AG04450 (cell line): ENCODE measurements at places on chromosomes 13 and 19.

DNA sequence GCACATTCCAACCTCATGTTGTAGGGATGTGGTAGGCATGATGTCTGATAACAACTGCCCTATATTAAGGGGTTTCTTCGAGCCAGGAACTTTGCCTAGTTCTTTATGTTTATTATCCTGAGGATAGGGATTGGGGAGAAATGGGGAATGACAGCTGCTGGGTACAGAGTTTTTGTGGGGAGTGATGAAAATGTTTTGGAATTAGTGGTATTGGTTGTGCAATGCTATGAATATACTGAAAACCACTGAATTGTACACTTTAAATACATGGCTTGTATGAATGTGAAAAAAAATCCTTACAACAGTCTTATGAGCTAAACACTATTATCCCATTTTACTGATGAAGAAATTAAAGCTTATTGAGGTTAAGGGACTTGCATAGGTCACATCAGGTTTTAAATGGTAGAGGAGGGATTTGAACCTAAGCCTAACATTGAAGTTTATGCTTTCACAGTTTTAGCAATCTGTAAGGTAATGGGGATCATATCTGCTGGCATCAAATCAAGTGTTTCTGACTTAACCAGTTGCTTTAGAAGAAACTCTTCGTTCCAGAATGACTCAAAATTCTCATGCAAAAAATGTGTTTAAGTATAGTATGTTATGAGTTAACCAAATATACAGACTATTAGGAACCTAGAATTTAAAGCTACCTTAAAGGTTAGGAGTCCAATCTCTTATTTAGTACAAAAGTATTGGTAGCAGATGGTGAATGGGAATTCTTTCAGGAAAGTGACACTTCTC lies 61.4 kb downstream of the ERCC5 start:
- no peak for DNase-seq

DNA sequence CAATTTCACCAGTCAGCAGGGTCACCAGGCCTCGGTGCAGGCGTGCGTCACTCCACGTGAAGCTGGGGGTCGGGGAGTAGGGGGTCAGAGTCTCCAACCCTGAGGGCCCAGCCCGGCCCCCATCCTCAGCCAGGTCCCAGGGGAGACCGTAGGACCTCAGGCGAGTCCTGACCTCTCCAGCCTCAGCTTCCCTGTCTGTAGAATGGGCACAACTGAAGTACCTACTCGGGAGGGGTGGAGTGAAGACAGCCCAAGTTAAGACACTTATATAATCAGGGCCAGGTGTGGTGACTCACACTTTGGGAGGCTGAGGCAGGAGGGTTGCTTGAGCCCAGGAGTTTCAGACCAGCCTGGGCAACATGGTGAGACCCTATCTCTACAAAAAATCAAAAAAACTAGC lies 2.7 kb upstream of the SPACA4 start:
- DNase-seq: no peak

DNA sequence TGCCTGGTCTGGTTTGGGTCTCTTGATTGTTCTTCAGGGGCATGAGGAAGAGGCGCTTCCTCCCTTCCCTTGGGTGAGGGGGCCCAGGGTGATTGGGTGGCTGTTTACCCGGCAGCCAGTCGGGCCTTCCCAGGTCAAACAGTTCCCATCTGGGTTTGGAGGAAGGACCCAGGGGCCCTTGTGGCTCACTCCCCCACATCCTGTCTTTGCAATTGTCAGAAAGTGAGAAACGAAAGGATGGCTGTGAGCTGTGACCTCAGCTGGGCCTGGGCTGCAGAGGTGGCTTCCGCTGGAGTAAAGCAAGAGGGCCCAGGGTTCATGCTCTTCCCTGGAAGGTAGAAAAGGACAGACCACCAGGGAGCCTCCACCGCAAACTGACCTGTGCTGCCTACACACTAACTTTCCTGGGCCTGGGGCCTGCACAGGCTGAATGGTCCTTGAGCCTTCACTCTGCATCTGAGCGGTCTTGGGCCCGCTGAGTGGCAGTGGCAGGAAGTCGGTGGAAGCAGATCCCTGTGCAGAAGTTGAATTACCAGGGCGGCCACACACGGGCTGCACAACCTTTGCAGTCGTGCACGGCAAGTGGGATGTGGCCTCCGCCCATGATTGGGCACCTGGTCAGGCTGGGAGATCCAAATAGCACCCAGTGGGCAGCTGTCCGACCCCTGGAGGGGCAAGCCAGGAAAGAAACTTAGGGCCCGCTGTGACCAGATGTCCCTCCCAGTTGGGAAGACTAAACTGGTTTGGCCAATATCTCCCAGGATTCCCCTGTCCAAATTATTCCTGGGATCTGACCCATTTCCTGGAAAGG lies 5.3 kb upstream of the CD79A start:
- no peak for DNase-seq

DNA sequence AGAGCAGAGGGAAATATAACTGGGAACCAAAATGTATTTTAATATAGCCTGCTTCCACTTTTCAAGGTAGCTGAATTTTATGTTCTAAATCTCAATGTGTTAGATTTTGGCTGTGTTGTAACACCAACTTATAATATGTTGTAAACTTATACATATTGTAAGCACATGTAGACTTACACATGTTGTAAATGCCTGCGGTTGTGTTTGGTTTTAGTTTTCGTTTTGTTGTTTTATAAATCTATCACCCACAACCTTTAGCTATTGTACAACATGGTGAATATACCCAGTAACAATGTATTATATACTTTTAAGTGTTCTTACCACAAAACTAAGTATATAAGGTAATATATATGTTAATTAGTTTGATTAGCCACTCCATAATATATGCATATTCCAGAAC lies 15.6 kb downstream of the KCTD4 start:
- DNase-seq: no peak

DNA sequence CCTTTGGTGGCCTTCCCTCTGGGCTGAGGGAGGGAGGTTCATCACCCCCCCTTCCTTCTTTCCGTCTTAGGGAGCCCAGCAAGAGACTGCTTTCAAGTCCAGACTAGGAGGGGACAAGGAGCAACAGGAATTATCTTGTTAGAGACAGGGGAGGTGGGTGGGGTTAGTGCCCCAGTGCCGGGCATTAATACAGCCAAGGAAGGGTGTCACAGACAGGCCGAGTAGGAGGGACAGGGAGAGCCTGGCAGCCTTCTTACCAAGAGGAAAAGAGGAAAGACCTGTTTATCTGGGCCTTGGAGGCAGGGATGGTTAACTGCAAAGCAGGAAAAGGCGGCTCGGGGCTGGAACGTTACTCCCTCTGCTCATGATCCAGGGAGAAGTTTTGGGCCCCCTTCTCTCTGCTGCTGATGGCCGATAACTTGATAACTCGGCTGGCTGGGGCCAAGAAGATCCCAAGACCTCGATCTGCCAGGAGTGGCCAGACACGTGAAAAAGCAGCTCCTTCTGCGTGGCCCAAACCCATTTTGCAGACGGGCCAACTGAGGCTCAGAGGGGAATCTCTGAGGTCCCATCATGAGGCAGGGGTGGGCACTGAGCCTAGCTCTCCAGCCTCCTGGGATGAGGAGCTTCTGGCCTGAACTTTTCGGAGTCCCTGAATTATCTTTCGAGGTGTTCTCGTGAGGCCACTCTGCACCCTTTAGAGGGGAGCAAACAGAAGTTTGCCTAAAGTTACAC lies 79.3 kb downstream of the PTPRS start:
- no peak for DNase-seq

DNA sequence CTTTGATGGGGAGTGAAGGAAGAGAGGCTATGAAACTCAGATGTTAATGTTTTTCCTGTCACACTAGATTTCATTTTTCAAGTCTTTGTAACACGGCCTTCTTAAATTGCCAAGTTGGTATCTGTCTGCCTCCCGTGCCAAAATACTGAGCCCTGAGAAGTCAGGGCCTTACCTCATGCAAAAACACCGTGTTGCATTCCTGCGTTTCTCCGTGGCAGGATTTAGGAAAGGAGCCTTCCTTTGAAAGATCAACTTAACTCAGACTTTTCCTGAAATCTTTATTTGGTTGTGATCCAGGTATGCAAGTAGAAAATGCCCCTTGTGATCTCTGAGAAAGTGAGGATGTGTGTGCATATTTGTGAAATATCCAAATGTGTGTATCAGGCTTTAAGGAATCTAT lies 1291.0 kb upstream of the SLC10A2 start:
- DNase-seq: no peak

DNA sequence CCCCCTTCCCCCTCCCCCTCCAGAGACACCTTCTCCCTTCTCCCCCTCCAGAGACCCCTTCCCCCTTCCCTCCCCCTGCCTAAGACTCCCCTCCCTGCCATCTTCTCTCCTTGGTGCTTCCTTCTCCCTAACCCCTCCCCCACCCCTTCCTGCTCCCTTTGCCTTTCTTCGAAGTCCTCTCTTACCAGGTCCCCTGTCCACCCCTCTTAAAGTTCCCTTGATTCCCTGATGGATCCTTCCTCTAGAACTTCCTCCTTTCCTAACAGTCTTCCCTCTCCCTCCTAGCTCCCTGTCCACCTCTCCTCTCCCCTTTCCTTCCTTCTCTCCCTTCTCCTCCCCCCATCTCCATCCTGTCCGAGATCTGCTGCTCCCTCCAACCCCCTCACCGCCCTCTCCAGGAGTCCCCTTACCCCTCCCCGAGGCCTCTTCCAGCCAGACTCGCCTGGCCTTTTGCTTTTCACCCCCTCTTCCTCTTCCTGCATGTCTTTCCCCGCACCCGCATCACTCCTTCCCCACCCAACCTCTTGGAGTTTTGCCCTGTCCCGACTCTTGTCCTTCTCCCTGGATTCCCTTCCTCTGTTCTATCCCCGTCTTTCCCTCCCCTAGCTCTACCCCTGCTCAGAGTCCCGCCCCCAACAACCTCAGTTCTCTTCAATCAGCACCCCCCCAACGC lies 3.1 kb downstream of the TNFSF9 start:
- DNase-seq: no peak

GRCh38 chr13:43936647-43937046 lies 56.9 kb downstream of the LACC1 start:
- DNase-seq: no peak

- peak; percentile 23 for DNase-seq
These were observed 305.0 kb downstream of the EFNB2 start for GRCh38 chr13:106230450-106230849.

DNA sequence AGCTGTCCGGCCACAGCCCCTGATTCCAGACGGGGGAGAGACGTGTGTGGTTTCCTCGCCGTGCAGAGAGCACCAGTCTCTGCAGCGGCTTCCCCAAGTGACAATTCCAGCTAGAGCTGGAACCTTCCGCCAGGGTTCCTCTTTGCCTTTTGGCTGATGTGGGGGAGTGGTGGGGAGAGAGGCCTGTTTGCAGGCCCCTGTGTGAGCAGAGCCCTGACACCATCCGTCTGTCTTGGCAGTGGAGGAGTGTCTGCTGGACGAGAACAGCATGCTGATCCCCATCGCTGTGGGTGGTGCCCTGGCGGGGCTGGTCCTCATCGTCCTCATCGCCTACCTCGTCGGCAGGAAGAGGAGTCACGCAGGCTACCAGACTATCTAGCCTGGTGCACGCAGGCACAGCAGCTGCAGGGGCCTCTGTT lies 25.0 kb downstream of the LAMP1 start:
- no peak for DNase-seq

GRCh38 chr19:934865-935479 lies 9.1 kb downstream of the ARID3A start:
- no peak for DNase-seq

DNA sequence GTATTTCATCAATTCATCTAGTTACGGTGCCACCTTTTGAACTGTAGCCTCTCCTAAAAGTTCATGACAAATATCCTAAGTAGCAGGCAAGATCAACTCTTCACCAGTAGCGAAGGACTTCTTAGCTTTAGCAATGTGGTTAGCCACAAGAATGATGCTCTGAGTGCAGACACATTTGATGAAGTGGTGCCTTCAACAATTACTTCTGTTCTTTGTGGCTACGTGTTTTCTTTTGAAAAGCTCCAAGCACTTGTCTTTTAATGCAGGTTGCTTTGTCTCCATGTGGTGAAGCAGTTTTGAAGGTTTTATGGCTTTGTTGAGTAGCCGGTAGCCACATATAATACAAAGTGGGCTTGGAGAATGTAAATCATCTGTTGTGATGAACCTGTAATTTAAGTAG lies 194.7 kb downstream of the B3GLCT start:
- DNase-seq: no peak

DNA sequence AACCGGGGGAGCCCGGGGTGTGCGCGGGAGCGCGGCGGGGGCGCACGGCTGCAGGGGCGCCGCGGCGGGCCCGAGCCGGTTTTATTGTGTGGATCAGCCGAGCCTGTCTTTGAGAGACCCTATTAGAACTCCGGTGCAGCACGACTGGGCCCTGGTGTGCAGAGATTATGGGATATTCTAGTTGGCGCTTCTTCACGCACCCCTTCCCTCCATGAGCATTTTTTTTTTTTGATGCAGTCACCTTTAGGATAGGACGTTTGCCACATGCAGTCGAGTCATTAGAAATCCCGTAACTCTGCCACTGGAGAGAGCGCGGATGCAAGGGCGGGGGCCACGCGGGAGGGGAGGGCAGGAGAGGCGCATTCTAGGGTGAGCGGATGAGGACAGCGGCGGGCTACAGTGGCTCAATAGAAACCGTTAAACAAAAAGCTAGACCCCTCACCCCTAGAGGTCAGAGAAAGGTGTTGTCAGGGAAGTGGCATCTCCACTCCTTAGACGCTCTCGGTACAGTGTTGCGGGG lies 3.7 kb downstream of the FGF9 start:
- DNase-seq: no peak

DNA sequence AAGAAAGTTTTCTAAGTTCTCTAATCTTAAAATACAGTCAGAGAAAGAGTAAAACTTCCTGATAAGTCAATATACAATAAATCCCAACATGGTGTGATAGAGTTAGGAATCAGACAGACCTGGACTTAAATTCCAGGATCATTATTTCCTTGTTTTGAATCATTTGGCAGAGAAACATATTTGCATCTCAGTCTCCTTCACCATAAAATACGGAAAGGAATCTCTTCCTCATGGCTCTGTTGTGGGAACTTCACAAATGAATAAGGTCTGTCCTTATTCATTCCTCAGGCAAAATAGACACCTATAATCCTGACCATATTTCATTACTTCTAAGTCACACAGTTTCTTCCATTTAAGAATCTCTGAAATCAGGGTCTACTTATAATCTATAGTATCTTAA lies 19.3 kb upstream of the SERP2 start:
- DNase-seq: no peak

DNA sequence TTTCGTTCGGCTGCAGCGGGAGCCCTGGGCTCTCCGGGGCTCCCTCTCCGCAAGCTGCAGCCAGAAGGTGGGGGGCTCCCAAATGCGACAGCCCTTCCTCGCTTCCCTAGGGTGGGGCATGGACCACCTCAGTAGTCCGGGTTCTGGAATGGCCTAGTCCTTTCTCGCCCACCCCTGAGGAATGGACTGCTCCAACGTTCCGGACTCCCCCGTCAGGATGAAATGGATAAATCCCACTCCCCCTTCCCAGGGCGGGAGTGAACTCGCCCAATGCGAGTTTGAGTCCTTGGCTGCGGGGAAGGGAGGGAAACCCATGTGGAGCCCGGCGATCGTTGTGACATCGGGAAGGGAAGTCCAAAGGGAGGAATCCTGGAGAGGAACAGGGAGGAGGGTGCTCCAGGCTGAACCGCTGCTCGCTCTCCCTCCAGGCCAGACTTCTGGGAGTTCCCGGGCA lies 5.5 kb downstream of the HRC start:
- peak; percentile 70 for DNase-seq
